NT2/D1 (cell line): ENCODE measurements at places on chromosomes 6 and 20.

DNA sequence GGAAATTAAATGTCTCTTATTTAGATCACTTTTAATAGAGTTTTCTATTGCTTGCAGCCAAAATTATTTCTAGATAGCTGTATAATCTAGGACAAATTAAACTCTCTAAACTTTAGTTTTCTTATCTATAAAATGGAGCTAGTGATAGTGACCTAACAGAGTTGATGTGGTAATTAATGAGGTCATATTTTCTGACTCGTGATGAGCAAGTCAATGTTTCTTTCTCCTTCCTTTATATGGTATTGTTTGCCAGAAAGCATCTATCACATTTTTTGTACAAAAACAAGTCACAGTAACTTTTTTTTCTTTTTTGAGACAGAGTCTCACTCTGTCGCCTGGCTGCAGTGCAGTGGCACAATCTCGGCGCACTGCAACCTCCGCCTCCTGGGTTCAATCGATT, 267.7 kb downstream of the FARS2 start:
- DNase-seq = no peak

DNA sequence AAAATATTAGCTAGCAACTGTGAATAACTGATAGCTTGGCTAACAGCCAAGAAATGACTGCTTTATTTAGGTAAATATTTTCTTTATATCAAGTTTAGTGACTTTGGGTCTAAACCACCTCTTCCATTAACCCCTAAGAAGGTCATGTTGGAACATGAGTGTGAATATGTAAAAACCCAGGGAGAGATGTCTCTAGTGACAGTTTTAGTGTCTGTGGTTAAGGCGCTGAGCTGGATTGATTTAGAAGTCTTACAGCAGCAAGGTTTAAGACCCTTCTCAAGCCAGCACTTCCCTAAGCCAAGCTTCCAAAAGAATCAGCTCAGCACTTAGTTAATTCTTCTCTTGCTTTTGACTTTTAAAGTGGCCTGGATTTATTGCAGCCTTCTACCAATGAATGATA, 11.4 kb upstream of the SIRT5 start:
- no peak for DNase-seq

GRCh38 chr6:104226790-104227446, 632.8 kb downstream of the HACE1 start:
- no peak for DNase-seq

DNA sequence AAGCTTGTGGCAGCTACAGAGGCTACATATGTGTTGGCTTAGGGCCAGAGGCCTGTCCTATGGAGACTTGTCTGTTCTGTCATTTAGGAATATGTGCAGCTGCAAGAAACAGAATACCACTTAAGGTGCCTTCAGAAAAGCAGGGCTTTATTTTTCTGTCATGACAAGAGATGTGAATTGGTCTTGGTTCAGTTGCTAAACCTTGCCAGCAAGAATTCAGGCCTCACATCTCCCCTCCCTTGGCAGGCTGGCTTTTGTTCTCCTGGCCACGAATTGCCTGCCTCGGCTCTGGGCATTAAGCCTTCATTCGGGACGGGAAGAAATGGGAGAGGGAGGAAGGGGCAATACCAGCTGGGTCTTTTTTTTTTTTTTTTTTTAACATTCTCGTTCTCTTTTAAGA, 82.4 kb upstream of the TGM3 start:
- DNase-seq = no peak

- DNase-seq = no peak
Observed at GRCh38 chr20:57761413-57761734, 51.6 kb upstream of the PMEPA1 start.
